Foreskin fibroblast (primary cell): ENCODE measurements at places on chromosomes 16 and 17.

DNA sequence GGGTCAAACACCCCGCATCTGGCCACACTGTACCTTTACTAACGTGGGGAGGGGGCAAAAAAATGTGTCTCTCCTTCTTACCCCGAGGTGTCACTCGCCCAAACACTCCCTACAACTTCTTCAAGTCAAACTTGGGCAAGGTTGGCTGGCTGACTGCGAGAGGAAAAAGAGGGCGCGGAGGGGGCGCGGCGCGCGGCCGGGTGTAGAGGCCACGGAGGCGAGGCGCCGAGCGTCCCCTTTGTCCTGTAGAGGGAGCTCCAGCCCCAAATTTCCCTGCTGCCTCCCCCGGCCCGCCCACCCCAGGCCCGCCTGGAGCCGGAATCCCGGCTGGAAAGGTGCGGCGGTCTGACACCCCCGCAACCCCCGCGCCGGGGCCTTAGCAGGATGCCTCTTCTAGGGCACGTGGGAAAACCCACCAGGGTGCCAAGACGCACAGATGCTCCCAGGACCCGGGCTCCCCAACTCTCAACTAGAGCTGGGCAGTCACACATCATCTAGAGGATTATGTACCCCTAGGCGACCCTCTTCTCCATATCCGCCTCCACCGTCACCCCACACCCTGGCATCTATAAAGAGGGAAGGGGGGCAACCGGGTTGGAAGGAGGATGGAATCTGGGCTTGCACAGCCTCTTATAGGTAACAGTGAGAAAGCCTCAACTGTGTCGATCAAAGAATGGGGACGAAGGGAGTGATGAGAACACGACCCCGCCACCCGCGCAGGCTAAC is 4.2 kb downstream of the IRX3 start:
- DNase-seq = no peak

- no peak for DNase-seq
These were observed 60.9 kb downstream of the MYO18A start for GRCh38 chr17:29119265-29119664.

DNA sequence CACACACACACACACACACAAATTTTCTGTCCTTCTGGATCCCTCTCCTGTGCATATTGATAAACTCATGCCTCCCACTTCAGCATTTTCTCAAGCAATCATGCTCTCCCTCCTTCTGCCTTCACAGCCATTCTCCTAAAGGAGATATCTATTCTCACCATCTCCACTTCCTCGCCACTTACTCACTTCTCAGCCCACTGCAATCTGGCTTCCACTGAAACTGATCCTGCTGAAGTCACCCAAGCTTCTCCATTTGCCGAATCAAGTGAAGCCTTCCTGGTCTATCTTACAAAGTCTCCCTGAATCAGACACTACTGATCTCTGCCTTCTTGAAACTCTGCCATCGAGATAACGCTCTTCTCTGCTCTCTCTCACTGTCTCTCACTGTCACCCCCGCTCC is 54.0 kb upstream of the GNAO1 start:
- DNase-seq = no peak

DNA sequence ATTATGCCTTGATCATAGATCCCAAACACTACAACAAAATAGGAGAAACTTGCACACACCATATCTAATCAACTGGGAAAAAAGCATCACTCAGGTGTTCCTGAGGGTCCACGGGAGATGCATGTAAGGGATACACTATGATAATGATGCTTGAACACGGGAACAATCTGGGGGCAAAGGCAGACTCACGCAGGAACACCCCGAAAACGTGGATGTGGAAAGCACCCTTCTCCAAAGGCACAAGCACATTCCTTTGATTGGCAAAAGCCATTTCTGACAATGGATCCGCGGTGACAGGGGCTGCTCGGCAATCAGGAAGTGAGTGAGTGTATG is 1.3 kb downstream of the ZNF652 start:
- no peak for DNase-seq

- DNase-seq = peak; percentile 43
These were observed 681 bp downstream of the USP43 start for GRCh38 chr17:9645851-9646545.

GRCh38 chr16:14608604-14609003 is 21.5 kb downstream of the PARN start:
- DNase-seq = no peak

DNA sequence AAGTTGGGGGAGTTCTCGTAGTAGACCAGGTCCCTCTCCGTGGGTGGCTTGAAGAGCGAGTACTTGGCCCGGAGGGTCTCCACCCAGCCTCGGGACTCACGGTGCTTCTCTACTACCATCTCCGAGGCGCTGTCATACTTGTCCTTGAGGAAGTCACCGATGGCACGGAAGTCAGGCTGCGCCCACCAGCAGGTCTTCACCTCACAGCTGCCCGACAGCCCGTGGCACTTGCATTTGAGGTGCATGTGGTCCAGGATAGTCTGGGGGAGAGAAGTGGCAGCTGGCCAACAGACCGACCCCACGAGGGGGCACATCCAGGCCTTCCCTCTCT is 50.0 kb downstream of the WNT3 start:
- no peak for DNase-seq

DNA sequence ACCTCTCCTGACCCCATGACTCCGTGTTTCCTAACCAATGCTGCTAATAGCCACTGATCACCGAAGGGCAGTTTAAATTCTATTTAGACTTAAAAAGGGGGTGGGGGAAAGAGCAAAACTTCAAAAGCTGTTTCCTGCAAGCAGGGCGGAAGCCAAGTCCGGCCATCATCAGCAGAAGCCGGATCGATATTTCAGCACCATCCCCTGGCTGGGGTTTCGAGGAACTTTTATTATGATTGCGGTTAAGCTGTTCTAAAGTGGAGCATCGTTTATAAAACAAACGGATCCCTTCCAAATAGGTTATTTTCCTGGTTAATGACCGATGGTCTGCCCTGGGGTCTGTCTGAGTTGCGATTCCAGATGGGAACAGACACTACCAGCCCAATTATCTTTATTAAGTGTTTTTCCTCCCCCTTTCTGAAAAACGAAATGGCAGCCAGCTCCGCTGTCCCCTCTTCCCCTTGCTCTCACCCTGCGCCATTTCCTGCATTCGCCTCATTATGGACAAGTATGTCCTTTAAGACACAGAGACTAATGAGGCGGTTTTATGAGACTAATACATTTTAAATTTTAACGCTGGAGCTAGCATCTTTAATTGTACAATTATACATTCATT is 76.1 kb upstream of the IRX3 start:
- no peak for DNase-seq

DNA sequence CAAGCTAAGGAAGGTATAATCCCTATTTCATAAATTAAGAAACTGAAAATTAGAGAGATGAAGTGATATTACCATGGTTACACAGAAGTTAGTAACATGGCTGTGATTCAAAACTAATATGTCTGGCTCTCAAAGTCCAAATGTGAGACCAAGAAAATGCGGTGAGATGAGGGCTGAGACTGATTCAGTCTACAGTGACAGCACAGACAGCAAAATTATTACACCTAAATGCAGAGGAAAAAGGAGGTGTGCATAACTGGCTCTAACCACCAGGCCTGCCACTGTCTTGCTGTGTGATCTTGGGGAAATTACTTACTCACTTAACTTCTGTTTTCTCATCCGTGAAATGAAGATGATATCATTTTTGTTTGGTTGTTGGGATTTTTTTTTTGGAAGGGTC is 270.0 kb upstream of the SOX9 start:
- DNase-seq = no peak

DNA sequence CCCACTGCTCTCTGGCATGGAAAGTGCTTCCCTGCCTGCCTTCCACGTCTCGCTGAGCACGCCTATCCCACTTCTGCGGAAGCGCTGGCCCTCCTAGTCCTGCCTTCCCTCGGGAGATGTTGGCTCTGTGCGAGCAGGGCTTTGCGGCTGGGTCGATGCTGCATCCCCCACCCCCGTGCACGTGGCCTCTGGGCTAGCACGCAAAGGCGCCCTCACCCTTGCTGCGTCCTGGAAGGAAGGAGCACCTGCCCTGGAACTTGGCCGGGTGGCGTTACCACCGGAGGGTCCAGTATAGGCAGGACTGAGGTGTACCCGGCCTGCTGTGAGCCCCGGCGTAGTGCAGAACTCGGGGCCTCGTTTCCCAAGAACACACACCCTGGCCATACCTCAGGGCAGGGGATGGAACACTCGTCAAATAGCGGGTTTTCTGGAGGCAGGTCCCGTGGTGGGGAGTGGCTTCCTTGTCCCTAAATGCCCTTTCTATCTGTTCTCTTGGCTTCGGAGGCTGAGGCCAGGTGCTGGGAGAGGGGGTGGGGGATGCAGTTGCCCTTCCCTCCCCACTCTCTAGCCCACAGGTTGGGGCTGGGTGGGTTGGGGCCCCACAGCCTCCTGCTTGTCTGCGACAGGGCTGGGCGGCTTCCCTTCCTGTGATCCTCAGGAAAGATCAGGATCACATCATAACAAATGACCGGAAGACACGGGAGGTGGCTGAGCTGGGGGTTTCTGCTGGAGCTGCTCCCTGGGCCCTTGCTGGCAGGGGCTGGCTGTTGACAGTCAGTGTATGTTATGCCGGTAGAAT is 17.4 kb downstream of the BAIAP2 start:
- DNase-seq = no peak

DNA sequence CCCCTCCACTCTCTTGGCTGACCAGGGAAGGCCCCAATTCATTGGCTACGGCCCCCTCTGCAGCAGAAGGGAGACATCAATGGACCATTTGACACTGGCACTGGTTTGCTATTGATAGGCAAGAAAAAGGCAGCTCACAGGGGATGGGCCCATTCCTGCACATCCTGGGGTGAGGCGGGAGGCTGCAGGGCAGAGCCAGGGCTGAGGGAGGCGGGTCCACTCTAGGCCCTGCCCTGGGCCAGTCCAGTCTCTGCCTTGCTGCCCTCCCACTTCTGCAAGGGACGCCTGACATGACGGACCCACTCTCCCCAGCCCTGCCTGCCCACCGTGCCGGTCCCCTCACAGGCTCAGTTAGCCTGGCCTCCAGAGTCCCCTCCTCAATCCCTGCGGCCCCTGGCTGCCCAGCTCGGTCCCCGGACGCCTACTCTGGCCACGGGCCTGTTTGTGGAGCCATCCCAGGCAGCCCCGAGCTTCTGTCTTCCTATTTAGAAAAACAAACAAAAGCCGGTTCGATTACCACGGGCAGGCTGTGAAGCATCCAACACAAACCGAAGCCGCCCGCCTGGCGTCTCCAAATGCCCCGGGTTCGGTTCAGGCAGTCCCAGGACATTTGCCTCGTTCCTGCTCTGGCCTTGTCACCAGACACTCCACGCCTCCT is 160.7 kb downstream of the IRX5 start:
- no peak for DNase-seq

DNA sequence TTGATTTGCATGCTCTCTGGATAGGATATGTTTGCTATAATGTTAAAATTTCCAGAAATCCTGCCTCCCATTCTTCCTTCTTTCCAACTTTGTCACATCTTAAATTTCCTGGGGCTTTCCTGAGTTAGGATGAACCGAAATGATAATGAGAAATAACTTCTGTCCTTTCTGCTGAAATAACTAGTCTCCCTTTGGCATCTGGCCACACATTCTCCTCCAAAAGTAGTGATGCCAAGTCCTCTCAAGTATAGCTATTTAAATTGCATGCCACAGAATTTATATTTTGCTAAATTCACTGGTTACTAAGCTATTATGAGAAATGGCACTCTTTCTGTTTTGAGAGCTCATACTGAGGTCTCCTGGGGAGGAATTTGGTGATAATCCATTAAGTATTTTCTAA is 30.6 kb downstream of the FAM20A start:
- DNase-seq = no peak

DNA sequence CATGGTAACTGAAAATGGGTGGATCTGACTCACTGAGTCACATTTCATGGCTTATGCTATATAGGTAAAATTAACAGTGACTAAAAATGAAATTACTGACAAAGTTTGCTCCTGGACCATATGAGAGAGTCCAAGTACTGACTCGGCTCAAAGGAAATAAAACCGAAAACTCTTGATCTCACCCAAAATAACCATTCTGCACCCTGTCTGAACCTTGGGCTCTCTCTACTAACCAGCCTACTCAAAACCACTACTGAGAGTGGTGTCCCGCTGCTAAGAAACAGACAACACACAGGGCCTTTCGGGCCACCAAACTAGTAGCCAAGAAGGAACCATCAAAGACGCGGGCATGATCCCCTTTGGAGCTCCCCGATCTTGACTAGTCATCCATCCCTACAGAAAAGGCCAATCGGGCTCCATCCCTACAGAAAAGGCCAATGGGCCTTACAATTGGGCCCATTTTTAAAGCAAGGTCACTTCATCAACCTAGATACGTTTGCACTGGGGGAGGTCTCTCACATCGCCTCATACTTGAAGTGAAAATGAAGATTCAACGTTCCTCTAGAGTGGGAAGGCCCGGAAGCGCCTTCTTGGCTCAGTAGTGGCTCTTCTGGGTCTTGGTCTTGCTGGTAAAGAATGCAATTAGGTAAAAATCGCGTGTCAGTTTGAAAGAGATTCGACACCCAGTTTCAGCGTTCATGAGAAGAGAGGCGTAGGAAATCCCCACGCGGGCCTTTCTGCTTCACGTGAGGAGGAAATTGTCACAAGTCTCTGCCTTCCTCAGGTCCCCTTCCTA is 720 bp upstream of the ZPBP2 start:
- DNase-seq = no peak

GRCh38 chr17:83036666-83037065 is 42.7 kb upstream of the METRNL start:
- DNase-seq = no peak

- peak; percentile 89 for DNase-seq
These were observed 428 bp upstream of the ANTKMT start for GRCh38 chr16:720447-720989.

DNA sequence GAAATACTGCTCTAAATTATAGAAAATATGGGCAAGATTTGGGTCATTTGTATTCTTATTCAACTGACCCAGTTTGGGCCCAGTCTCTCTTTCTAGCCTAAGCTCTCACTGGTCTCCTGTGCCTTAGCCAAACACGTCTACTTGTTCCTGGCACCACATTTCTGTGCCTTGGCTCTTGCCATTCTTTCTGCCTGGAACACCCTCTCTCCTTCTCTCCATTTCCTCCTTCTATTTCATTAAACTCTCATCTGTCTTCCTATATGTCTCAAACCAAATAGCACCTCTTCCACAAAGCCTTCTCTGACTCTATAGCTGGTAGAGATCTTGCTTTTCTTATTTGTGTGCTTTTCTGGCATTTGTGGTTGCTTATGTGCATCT is 37.7 kb upstream of the NUFIP2 start:
- no peak for DNase-seq

GRCh38 chr17:50186661-50187393 is 14.6 kb downstream of the COL1A1 start:
- DNase-seq = peak; percentile 59

DNA sequence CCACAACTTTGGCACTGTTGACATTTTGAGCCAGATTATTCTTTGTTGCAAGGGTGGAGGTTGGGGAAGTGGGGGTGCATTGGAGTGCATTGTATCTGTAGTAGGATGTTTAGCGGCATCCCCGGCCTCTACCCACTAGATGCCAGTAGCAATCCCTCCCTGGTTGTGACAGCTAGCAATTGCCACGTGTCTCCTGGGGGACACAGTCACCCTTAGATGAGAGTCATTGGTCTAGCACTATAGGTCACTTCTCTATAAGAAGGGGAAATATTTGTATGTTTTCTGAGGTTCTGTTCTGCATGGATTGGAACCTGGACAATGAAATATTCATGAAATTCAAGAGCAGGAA is 32.4 kb downstream of the MSI2 start:
- no peak for DNase-seq
